ENCODE measurements at places on chromosomes 1 and 21. TPM values are rescaled to one million over a fixed set of nuclear protein-coding genes. Genes with fewer than 3 reads are reported as not detected.

- no peak for DNase-seq
Observed at GRCh38 chr1:17564458-17565393, 25.2 kb downstream of the ARHGEF10L start.

- DNase-seq, result no peak
Observed at GRCh38 chr21:43736224-43736883, 17.4 kb downstream of the PDXK start.

DNA sequence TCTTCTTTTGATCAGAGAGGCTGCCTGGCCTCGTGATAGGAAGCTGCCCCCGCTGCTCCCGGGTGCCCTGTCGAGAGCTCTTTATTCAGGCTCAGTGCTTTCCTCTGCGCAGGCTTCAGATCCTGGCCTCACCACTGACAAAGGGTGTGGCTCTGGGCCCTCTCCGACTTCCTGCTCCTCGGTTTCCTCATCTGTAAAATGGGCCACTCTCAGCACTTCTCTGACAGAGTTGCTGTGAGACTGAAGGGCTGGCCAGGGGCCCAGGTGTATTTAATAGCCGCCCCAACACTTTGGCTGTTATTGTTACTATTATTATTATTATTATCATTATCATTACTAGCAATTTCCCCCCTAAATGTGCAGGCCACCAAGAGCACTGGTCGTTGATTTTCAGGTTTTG is 61.0 kb upstream of the EFHD2 start:
- DNase-seq, result no peak

- no peak for DNase-seq
Observed at GRCh38 chr1:208544794-208545193, 300.6 kb upstream of the PLXNA2 start.

DNA sequence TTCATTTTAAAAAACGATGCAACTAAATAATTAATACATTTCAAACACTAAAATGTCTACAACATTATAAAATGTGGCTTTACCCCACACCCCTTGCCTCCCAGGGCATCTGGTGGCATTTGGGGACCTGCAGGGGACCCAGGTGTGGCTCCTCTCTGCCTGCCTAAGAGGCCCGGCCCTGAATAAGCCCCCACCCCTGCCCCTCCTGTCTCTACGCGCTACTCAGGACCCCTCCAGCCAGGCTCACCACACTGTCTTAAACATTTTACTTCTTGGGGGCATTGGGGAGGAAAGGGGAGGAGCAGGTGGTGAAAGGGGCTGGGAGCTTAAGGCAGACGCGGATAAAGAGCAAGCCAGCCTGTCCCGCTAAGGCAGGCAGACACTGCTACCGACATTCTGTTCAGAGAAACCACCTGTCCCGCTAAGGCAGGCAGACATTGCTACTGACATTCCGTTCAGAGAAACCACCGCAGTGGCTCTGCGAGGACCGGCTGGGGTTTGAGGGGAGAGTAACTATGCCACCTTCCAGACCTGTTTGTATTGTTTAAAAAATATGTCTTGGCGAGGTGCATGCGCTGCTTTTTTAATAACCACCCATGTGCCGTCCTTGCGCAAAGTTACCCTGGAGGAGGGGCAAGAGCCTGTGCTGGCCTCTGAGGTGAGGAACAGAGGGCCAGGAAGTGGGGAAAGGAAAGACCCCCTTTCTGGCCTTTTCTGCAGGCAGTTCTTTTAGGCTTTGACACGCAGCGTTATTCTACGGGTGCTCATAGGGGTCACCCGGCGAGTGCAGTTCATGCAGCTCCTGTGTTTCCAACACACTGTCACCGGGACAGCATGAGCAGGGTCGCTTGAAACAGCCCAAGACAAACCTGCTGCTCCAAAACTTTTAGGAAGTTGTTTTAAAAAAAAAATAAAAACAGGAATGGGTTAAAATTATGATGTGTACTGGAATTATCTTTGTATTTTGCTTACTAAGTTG is 51.3 kb upstream of the RIPK4 start:
- DNase-seq, result no peak

- DNase-seq, result no peak
Observed at GRCh38 chr21:34222031-34222335, 141.8 kb upstream of the KCNE2 start.

DNA sequence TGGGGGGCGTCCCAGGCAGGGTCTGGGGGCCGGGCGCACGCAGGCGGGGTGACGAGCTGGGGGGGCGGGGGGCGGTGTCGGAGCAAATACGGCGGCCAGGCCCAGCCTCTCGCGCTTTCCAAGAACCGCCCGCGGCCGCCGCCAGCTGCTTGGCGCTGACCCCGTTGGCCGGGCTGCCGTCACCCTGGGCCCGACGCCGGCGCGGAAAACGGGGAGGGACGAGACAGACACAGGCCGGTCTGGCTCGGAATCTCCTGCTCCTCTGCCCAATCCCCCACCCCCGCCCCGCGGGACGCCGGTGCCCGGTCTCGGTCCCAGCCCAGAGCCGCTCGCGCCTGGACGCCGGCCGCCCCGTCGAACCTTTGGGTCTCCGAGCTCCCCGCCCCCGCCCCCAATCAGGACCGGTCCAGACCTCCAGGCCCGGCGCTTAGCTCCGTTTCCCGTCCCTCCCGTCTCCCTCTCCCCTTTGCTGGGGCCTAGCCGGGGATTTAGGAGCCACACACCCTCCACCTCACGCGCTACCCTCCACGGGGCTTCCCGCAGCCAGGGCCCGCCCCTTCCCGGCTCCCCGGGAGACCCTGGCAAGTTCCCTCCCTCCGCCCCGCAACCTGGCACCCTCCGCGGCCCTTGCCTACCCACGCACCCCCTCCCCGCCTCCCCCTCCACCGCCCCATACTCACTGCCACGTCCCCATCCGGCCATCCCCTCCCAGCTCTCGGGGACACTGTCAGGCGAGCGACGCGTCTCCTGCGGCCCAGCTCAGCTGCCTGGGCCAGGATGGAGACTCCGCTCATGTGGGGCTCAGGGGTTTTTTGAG is 800 bp upstream of the MMP23B start:
- DNase-seq, result no peak

DNA sequence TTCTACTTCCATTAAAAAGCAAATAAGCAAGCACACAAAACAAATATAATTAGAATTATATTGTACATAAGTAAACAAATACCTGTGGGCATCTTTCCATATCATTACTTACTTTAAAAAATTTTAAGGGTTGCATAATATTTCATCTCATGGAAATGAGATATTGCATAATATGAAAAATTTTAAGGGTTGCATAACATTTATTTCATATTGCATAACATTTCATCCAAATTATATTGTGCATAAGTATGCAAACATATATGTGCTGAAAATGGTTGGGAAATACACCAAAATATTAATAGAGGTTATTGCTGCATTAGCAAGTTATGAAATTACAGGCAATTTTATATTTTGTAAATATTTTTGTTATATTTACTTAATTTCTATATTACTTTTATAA is 213.7 kb downstream of the KCNH1 start:
- DNase-seq, result no peak

- DNase-seq, result no peak
Observed at GRCh38 chr1:28233264-28233606, 406 bp upstream of the DNAJC8 start.

DNA sequence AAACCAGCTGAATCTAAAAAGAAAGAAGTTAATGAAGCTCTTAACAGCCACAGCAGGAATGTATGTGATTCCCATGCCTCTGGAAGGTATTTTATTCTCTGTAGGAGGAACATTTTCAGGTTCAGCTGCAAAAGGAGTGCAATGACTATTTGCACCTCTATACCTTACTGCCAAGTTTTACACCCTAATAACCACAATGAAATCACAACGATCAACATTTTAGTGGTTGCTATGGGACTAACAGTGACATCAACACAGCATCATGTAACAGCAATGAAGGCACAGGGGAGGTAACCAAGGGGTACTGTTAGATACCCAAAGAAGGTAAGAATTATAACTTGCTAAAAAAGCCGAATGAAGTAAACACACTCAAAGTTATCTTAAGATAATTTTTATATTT is 116.3 kb upstream of the HP1BP3 start:
- DNase-seq, result no peak

GRCh38 chr1:99851850-99852454 is 1.8 kb downstream of the AGL start:
- peak; percentile 35 for DNase-seq

GRCh38 chr1:168972887-168973286 is 133.6 kb upstream of the ATP1B1 start:
- no peak for DNase-seq

- DNase-seq, result no peak
Observed at GRCh38 chr1:113786069-113786468, 26.2 kb downstream of the RSBN1 start.

- peak; percentile 41 for DNase-seq
Observed at GRCh38 chr1:72037745-72038343, 244.5 kb downstream of the NEGR1 start.

- DNase-seq, result no peak
Observed at GRCh38 chr1:109635862-109636200, 16.2 kb downstream of the AMPD2 start.

DNA sequence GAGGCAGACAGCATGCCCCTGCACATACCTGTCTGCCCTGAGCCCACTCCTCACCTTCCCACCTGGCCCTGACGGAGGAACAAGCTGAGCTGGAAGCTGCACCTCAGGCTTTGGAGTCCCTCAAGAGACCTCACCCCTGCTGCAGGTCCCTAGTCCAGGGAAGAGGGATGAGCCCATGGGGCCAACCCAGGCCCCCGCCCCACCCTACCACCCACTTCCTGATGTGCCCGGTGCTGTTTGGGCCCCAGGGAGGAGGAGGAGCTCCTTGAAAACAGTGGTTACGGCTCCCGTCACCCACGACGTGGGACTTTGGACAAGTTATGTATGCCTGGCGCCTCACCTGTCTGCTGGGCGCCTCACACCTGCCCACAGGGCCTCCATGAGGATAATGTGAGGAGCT is 250.2 kb downstream of the NPHP4 start:
- DNase-seq, result no peak

DNA sequence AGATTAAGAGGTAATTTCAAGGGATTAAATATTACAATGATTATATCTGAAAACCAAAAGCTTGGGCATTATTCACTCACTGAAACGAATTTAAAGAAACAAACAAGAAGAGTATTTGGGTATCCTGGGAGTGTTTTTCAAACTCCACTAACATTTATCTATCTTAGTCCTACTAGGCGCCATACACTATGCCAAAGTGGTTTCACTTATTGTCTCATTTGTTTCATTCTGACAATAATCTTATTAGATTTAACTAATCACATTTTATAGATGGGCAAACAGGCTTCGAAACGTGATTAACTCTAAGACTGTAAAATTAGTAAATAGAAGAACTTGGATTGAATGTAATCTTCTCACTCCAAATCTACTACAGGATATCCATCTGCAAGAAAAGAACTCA is 25.4 kb downstream of the ASH1L start:
- no peak for DNase-seq

- no peak for DNase-seq
Observed at GRCh38 chr1:230758709-230759368, 11.7 kb downstream of the CAPN9 start.

DNA sequence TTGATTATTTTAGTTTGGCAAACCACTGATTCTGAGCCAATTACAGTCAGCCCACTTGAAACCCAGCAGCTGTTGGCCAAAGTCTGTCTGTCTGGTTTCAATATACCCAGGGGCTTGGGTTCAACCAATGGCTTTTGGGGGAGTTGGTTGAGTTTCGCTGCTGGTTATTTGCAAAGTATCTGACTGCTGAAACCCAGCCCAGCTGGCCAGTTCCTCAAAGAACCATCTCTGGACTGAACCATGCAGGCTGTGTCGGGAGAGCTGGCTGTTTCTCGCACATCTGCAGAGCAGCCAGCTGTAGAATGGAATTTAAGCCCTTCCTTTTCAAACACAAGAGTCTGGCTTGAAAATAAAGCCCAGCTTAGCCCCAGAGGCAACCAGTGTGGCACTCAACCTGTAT is 66.0 kb upstream of the PAX7 start:
- DNase-seq, result no peak

DNA sequence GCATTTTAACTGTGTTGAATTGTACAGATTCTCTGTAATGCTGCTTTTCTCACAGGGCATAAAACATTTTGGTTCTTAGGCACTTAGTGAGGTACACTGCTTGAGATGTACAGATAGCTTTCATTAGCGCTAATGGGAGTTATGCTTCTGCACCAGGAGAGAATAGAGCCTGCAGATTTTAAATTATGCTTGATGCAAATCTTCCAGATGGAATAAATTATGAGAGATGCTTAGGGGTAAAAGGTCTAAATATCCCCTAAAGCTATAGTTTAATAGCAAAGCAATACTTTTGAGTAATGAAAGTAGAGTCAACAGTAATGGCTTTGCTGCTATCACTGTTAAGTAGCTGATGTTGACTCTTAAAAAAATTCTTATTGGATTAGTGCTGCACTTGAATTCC is 248.9 kb downstream of the S1PR1 start:
- no peak for DNase-seq

- DNase-seq, result no peak
Observed at GRCh38 chr1:10508511-10508951, 33.8 kb downstream of the PEX14 start.

DNA sequence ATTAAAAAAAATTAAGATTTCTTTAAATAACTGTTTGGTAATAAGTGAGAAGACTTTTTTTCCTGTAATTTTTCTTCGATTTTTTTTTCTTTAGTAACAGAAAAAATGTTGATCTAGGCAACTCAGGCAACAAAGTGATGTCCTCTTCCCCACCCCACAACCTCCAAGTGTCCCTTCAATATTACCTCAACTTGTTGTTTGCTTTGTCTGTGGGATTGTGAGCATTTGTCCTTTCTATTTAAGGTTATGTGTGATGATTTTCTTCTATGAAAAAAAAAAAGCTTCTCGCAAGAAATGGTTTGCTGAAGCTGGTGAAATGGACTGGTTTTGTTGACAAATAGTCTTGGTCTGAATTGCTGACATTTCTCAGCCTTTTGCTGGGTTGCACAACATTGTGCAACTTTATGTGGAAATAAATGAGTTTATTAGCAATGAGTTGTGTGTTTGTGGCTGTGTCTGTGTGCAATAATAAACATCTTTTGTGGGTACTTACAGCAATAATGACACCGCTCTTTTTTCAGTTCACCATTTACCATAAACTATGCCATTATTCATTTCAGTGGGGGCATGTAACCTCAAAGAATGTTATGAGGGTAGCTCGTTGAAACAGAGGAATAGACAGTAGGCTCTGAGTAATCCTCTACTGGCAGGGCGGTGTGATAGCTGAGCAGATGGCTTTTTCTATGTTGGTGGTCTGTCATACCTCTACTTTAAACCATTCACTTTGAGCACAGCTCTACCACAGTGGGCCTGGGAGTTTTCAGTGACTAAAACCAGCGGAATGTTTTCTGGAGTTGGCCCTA is 218.4 kb downstream of the HLX start:
- DNase-seq, result no peak

- DNase-seq, result no peak
Observed at GRCh38 chr1:68344208-68344607, 105.5 kb downstream of the RPE65 start.

FAAH gene
- total RNA-seq, result not detected

NUP210L gene
- not detected for total RNA-seq

C4BPA gene
- total RNA-seq, result not detected

ELAVL4 gene
- not detected for total RNA-seq

UTS2 gene
- not detected for total RNA-seq

BATF3 gene
- total RNA-seq, result 7.7 TPM

SPATA21 gene
- total RNA-seq, result not detected

STIL gene
- 16.1 TPM for total RNA-seq

AMIGO1 gene
- 0.07 TPM for total RNA-seq

REG4 gene
- total RNA-seq, result not detected

HDGF gene
- 510 TPM for total RNA-seq
